Neural crest cell (in vitro differentiated cells): ENCODE measurements at places on chromosomes 3 and 15. TPM values are rescaled to one million over a fixed set of nuclear protein-coding genes. Genes with fewer than 3 reads are reported as not detected.

CLRN1 gene
- not detected in 2 replicates for total RNA-seq

- peak overlapping the region; percentile 96 for H3K4me3 ChIP-seq
- H3K27ac ChIP-seq: peak overlapping the region; percentile 89
- H3K36me3 ChIP-seq: peaks cover 5% of the 10 kb centered on the region
- no peaks in the 10 kb centered on the region for H3K27me3 ChIP-seq
- peaks cover 23% of the 10 kb centered on the region for H3K4me1 ChIP-seq
These were observed 62.5 kb upstream of the ANKRD28 start for GRCh38 chr3:15860014-15860934.

ZMYND10 gene
- 2.3 and 2.5 TPM in 2 replicates for total RNA-seq

PLCD1 gene
- 36.9 and 37.2 TPM in 2 replicates for total RNA-seq

NR1D2 gene
- total RNA-seq: 8.6 and 10.0 TPM in 2 replicates

- H3K36me3 ChIP-seq: peaks cover 5% of the 10 kb centered on the region
- DNase-seq: no peak
- peaks cover 12% of the 10 kb centered on the region for H3K4me1 ChIP-seq
- H3K4me3 ChIP-seq: no peak overlapping the region
- H3K27ac ChIP-seq: peak overlapping the region; percentile 31
- no peaks in the 10 kb centered on the region for H3K27me3 ChIP-seq
These were observed 200.6 kb upstream of the ATP11B start for GRCh38 chr3:182592747-182593146.

DNA sequence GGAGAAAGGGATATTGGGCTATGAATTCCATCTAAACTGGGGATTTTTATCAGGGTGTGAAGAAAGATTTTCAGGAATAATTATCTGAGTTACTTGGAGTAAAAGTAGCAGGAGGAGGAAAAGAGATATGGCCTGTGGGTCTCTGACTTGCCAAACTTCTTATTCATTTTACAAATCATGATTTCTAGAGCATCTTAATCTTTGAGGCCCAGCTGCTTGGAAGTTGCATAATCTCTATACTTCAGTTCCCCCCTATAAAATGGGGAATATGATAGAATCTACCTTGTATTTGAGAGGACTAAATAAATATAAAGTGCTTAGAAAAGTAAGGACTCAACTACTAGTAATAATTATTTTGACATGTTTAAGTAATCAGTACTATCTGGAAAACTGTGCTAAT lies 11.0 kb upstream of the GABPB1 start:
- H3K4me1 ChIP-seq: no peaks in the 10 kb centered on the region
- H3K27ac ChIP-seq: no peak overlapping the region
- DNase-seq: no peak
- H3K36me3 ChIP-seq: peaks cover 12% of the 10 kb centered on the region

OSBPL10 gene
- total RNA-seq: 18.7 and 20.4 TPM in 2 replicates

RCN2 gene
- total RNA-seq: 159 and 161 TPM in 2 replicates

GRCh38 chr3:71581457-71582035 lies 2.0 kb downstream of the FOXP1 start:
- H3K4me3 ChIP-seq: peak overlapping the region; percentile 94
- peaks cover 25% of the 10 kb centered on the region for H3K4me1 ChIP-seq
- H3K36me3 ChIP-seq: no peaks in the 10 kb centered on the region
- peak; percentile 28 for DNase-seq

GRAMD1C gene
- total RNA-seq: 1.6 and 2.4 TPM in 2 replicates

DNA sequence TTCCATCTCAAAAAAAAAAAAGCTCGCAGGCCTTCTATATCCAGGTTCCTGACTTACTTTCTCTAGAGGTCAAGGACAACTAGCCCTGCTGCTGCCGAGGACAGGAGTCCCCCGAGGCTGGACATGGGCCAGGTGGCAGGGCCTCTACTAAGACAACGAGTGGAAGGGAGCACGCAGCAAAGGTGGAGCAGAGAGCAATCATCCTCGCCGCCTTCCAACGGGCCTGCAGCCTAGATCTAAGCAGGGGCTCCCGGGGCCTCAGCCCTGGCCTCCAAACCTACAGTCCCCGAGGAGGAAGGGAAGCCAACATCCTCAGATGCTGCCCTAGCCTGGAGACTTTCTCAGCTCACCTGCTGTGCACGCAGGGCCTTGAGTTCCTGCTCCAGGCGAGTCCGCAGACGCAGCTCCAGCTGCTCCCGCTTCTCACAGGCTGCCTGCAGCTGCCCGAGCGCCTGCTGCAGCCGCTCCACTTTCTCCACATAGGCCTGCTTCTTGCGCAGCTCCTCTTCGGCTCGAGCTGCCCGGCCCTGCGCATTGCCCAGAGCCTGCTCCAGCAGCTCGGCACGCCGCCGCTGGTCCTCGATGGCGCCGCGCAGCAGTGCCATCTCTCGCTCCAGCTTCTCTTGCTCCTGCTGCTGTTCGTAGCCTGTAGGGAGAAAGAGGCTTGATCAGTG lies 12.9 kb downstream of the AMOTL2 start:
- H3K4me3 ChIP-seq: no peak overlapping the region
- H3K4me1 ChIP-seq: peaks cover 41% of the 10 kb centered on the region
- H3K36me3 ChIP-seq: peaks cover 40% of the 10 kb centered on the region
- DNase-seq: no peak
- H3K27me3 ChIP-seq: no peaks in the 10 kb centered on the region
- H3K27ac ChIP-seq: no peak overlapping the region

DNA sequence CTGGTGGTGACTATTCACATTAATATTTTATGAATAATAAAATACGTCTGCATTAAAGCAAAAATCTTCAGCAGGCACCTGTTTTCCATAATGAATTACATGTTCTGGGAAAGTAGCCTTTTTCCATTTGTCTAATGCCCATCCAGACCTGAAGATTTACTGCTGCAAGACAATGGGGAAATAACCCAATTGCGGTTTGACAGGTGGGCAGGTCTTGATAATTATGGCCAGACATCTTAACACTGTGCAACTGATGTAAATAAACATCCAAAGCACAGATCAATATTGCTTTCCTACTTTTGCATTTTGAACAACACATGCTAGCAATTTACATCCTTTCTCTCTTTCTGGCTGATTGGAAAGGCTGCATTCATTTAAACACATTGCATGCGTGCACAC lies 173.9 kb downstream of the MEIS2 start:
- no peak for DNase-seq
- peaks cover 13% of the 10 kb centered on the region for H3K36me3 ChIP-seq
- H3K27ac ChIP-seq: no peak overlapping the region
- no peaks in the 10 kb centered on the region for H3K27me3 ChIP-seq
- H3K4me1 ChIP-seq: peaks cover 23% of the 10 kb centered on the region
- H3K4me3 ChIP-seq: no peak overlapping the region

GRCh38 chr3:13235897-13236296 lies 162.7 kb upstream of the IQSEC1 start:
- H3K27me3 ChIP-seq: peaks cover 9% of the 10 kb centered on the region
- H3K36me3 ChIP-seq: no peaks in the 10 kb centered on the region
- no peak for DNase-seq
- no peak overlapping the region for H3K4me3 ChIP-seq
- H3K27ac ChIP-seq: no peak overlapping the region
- peaks cover 4% of the 10 kb centered on the region for H3K4me1 ChIP-seq

DNA sequence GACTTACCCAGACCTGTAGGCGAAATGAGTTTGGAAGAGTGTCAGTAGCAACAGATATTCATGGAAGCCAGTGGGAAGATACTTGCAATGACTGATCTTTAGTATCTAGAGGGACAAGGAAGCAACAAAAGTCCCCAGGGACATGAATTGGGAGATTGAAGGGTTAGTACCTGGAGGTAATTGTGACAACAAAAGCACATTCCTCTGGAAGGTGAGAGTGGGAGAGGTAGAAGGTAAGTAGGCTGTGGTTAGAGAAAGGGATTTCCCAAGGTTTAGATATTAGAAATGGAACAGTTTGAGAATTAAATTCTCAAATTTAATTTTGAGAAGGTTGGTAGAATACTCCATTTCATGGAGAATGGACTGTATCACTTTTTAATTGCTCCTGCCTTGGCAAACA lies 191.4 kb downstream of the AKAP13 start:
- no peak for DNase-seq
- no peaks in the 10 kb centered on the region for H3K4me1 ChIP-seq
- no peak overlapping the region for H3K27ac ChIP-seq
- H3K36me3 ChIP-seq: peaks cover 7% of the 10 kb centered on the region

CSK gene
- total RNA-seq: 107 and 109 TPM in 2 replicates

ATP13A3 gene
- total RNA-seq: 74.6 and 76.1 TPM in 2 replicates

GRCh38 chr3:63931290-63931689 lies 19.1 kb upstream of the SCAANT1 start:
- H3K27ac ChIP-seq: no peak overlapping the region
- H3K4me3 ChIP-seq: no peak overlapping the region
- DNase-seq: no peak
- H3K4me1 ChIP-seq: peaks cover 23% of the 10 kb centered on the region
- H3K27me3 ChIP-seq: no peaks in the 10 kb centered on the region

GRCh38 chr15:51051776-51052175 lies 42.9 kb downstream of the TNFAIP8L3 start:
- peaks cover 4% of the 10 kb centered on the region for H3K4me1 ChIP-seq
- no peaks in the 10 kb centered on the region for H3K27me3 ChIP-seq
- no peak for DNase-seq
- no peaks in the 10 kb centered on the region for H3K36me3 ChIP-seq
- no peak overlapping the region for H3K4me3 ChIP-seq

GRCh38 chr3:173993299-173993698 lies 595.8 kb downstream of the NLGN1 start:
- H3K36me3 ChIP-seq: no peaks in the 10 kb centered on the region
- H3K27me3 ChIP-seq: no peaks in the 10 kb centered on the region

ITIH4 gene
- total RNA-seq: 6.3 and 8.6 TPM in 2 replicates

- no peak for DNase-seq
- H3K27me3 ChIP-seq: no peaks in the 10 kb centered on the region
- peaks cover 9% of the 10 kb centered on the region for H3K36me3 ChIP-seq
- H3K4me3 ChIP-seq: no peak overlapping the region
- H3K4me1 ChIP-seq: peaks cover 71% of the 10 kb centered on the region
These were observed 14.0 kb downstream of the IGDCC3 start for GRCh38 chr15:65363766-65364165.

DNA sequence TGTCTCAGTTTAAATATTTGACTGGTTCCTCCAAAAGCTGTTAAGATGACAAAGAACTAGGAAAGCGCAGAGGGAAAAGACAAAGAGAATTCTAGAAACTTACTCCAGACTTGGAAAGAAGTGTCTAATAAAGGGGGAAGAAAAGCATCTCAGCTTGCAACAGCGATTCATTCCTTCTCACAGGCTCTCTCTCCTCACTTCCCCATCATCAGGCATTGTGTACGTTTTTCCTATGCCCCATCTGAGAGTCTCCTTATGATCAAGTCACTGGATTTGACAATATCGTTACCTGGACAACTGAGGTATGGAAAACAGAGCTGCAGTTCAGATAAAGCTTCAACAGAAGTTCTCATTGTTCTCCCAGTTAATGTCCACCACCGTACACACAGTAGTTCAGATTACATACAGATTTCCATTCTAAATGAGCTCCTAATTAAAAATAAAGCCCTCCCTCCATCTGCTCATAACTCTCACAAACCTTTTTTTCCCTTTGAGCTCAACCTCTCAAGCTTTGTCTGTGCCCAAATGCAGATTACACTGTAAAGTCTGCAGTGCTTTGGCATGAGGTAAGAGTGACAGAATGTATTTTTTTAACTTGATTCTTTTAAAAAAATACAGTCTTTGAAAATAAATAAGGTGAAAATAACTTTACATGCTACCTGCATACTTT lies 254.4 kb upstream of the THBS1 start:
- no peaks in the 10 kb centered on the region for H3K36me3 ChIP-seq
- H3K27ac ChIP-seq: no peak overlapping the region
- DNase-seq: no peak
- H3K4me1 ChIP-seq: no peaks in the 10 kb centered on the region
- H3K27me3 ChIP-seq: no peaks in the 10 kb centered on the region
- H3K4me3 ChIP-seq: no peak overlapping the region

DNA sequence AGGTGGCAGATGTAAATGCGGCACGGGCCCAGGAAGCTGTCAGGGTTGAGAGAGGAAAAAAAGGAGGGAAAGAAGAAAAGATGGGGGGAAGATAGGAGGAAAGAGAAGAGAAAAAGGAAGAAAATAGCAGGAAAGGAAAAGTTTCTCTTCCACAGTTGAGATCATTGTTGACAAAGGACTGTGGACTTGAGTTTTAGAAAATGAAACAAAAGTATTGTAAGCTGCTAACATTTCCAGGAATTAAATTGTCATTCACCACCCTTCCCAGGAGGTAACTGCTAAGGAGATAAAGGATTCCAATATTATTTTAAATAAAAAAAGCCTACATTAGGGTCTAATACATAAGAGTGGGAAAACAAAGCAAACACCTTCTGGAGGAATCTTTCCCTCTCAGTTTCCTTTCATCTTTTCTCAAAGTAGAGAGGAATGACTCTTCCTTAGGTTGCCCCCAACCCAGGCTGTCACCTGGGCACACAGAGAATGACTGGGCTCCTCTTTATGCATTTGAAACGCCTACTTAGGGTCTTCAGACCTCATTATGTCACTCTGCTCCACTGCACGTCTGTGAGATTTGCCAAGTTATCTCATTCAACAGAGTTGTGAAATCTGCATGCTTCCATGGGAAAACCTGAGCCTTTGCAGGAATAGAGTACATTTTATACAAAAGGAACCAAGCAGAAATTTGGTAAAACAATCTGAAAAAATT lies 194.0 kb downstream of the TNIK start:
- H3K4me1 ChIP-seq: peaks cover 10% of the 10 kb centered on the region
- H3K4me3 ChIP-seq: no peak overlapping the region
- DNase-seq: no peak

GRCh38 chr3:174844746-174845145 lies 14.4 kb upstream of the NAALADL2 start:
- no peaks in the 10 kb centered on the region for H3K27me3 ChIP-seq
- H3K4me3 ChIP-seq: no peak overlapping the region
- no peaks in the 10 kb centered on the region for H3K36me3 ChIP-seq
- no peak for DNase-seq
- H3K4me1 ChIP-seq: no peaks in the 10 kb centered on the region

GRCh38 chr3:151901644-151902285 lies 28.3 kb downstream of the SUCNR1 start:
- no peaks in the 10 kb centered on the region for H3K27me3 ChIP-seq
- no peaks in the 10 kb centered on the region for H3K36me3 ChIP-seq
- DNase-seq: no peak
- H3K4me3 ChIP-seq: no peak overlapping the region
- H3K27ac ChIP-seq: peak overlapping the region; percentile 17
- H3K4me1 ChIP-seq: peaks cover 19% of the 10 kb centered on the region

- no peak overlapping the region for H3K4me3 ChIP-seq
- peaks cover 38% of the 10 kb centered on the region for H3K4me1 ChIP-seq
- peaks cover 7% of the 10 kb centered on the region for H3K36me3 ChIP-seq
- no peaks in the 10 kb centered on the region for H3K27me3 ChIP-seq
- no peak overlapping the region for H3K27ac ChIP-seq
These were observed 598.6 kb downstream of the FOXP1 start for GRCh38 chr3:70984776-70985482.
